ENCODE measurements at places on chromosomes 11 and 22.

- no peak for DNase-seq
Measured at GRCh38 chr22:43491177-43491576, 79.4 kb downstream of the MPPED1 start.

GRCh38 chr11:67691149-67691548 lies 16.7 kb upstream of the ALDH3B2 start:
- no peak for DNase-seq

- DNase-seq, result no peak
Measured at GRCh38 chr11:44960200-44960845, 9.6 kb upstream of the TP53I11 start.

DNA sequence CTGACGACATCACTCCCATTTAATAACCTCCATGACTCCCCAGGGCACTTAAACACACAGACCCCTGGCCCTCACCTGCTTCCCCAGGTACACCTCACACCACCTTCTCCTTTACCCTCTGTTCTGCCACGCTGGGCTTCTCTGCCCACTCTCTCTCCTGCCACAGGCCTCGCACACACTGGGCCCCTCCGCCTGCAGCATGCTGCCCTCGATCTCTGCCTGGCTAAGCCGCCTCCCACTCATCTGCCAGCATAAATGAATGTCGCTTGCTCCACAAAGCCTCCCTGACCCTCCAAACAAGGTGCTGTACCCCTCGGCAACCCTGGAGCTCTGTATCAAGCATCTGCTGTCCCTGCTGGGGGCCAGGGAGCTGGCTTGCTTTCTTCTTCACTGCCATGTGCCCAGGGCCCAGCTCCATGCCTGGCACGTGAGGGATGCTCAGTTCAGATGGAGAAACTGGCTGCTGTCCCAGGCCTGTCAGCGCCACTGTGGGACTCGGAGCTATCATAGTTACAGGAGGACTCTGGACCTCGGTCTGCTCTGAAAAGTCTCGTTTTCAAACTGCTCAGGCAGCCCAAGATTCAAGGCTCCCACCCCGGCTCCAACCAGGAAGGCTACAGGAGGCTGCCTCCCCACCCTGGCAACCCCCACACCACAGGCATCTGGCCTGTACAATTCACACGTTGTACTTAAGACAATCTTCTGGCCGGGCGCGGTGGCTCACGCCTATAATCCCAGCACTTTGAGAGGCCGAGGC lies 11.9 kb downstream of the TTLL1 start:
- DNase-seq, result no peak

GRCh38 chr22:39148026-39148726 lies 4.3 kb downstream of the CBX7 start:
- DNase-seq, result no peak

DNA sequence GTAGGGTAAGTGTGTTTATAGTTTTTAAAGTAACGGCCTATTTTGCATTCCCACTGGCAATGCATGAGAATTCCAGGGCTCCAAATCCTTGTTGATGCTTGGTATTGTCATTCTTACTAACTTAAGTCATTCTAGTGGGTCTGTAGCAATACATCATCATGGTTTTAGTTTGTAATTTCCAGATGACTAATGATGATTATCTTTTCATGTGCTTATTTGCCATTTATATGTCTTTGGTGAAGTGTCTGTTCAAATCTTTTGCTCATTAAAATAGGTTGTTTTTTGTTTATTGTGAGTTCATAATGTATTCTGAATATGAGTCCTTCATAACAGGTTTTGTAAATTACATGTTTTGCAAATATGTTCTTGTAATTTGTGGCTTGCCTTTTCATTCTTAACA lies 31.2 kb downstream of the MTMR3 start:
- no peak for DNase-seq

GRCh38 chr11:25065746-25066145 lies 568.9 kb downstream of the LUZP2 start:
- no peak for DNase-seq

DNA sequence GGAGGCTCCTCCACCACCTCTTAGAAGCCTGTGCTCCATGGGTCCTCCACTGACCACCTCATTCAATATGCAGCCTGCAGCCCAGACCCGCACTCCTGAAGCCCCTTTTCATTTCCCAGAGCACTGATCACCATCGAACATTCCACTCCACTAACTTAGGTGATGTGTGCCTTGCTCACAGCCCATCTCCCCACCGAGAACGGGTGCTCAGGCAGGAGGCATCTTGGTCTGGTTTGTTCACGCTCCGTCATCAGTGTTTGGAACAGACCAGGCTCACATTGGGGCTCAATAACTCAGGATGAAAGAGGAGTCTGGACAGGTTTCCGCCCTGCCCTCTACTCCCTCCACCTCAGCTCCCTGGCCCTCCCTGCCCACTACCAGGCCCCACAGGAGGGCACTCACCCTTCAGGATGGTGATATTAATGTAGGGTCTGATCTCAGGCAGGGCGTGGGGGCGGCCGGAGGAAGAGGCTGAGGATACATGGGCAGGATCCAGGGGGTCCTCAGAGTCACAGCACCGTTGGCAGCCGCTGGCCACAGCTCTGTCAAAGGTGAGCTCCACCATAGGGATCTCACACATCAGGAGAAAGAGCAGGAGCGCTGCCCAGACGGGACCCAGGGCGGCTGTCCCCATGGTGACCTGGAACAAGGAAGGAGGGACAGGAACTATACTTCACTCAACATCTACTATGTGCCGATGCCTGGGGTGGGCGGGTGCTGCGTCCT lies 3.1 kb downstream of the C1QTNF6 start:
- peak; percentile 61 for DNase-seq

DNA sequence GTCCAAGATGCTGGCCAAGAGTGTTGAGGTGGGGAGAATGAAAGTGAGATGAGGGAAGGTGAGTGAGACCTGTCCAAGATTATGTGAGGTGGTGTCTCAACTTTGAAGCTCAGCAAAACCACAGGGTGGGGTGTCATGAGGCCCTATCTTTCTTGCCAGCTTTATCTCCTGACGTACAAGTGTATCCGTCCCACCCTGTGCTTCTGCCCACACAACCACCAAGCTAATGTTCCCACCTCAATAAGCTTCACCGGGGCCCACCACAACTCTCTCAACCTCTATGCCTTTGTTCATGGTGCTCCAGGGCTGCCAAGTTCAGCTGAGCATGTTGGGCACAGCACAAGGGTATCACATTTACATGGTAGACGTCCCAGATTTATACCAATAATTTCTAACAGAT lies 7.1 kb upstream of the TPST2 start:
- peak; percentile 58 for DNase-seq

GRCh38 chr22:41687901-41688364 lies 734 bp downstream of the SNU13 start:
- no peak for DNase-seq

Data from posterior vena cava (tissue), 2 donors.